ENCODE measurements at places on chromosomes 12 and 14.

DNA sequence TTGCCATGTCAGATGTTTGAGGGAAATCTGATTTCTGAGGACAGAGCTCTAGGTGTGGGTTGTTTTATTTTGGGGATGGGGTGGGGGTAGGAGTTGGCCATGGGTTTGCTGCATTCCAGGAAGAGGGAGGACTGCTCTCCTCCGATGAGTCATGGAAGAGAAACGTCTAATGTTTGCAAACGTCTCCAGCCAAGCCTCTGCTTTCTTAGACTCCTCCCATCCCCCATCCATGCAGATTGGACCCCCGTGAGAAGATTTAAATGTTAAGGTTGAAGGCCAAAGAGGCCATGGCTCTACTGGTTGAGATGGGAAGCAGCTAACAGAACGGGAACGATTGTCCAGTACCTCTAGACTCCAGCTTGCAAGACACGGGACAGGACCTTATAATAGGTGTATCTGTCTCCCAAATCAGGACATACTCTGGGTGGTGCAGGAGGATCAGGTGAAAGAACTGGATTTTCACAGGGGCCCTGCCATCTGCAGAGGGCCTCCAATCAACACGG is 11.4 kb upstream of the ATP2A2 start:
- ATAC-seq, result peak; percentile 52

GRCh38 chr14:37583358-37584210 is 11.5 kb downstream of the FOXA1 start:
- peak; percentile 71 for ATAC-seq

GRCh38 chr14:104203071-104203425 is 64.7 kb downstream of the KIF26A start:
- ATAC-seq, result no peak

GRCh38 chr14:88296351-88296750 is 26.7 kb downstream of the KCNK10 start:
- no peak for ATAC-seq

DNA sequence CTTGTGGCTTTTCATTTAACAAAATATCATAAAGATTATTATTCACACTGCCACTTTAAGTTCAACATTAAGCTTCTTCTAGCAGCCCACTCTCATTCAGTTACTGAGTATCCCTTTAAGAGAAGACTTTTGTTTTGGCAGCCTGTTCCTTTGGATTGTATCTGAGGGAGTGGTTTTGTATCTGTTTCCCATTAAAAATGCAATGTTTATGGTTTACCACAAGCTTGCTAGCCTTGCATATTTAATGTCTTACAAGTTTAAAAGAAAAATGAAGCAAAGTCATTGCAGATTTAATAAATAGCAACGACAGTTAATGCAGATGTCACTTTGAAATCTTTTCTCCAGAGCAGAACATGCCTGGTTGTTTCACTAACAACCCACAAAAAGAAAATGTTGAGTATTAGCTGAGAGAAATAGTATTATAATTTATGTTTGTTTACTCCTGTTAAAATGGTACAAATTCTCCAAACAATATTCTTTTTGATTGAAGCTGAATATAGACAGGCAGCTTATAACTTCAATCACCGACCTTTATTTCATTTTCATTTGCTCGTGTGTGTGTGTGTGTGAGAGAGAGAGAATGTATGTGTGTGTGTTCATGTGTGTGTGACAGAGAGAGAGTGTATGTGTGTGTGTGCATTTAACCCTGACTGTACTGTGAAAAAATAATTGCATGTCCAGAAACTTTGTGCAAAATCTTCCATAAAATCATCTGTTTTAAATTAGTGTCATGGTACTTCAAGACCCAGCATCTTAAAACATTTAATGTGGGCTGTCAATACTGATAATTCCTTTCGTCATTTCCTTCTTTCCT is 1.8 kb downstream of the DCN start:
- ATAC-seq, result no peak

DNA sequence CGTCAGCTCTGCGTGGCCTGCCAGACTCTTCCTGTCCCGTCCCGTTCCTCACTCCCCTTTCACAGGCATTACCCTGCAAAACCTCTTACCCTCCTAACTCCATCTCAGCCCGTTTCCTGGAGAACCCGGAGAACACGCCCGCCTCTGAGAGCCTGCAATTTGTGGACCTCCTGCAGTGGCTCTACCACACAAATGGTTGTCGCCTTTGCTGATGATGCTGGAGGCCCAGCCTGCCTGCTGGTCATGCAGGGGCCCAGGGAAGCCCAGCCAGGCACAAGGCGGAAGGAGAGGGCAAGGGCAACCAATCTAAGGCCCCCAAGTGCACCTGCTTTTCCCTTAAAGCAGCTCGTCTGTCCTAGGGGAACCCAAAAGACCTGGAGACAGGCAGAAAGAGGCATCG is 22.5 kb downstream of the RFLNA start:
- no peak for ATAC-seq

All from motor neuron (in vitro differentiated cells).